ENCODE measurements at places on chromosomes 6 and 20.

GRCh38 chr6:13615792-13616120 lies 621 bp downstream of the NOL7 start:
- no peak for DNase-seq

DNA sequence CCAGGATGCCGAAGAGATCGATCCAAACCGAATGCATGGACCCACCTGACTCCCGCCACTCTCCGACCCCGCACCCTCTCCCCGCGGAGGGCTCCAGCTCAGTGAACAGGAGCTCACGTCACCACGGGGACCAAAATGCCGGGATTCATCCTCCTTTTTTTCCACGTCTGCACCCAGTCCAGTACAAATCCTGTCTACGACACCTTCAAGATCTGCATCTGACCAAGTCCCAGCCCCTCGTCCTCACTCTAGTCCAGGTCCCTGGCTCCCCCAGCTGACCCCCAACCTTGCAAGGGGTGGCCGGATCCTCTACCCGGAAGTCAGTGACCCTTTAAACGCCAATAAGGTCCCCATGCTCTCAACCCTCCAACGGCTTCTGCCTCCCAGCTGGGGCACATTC lies 92.8 kb upstream of the QKI start:
- DNase-seq: no peak

GRCh38 chr6:138849791-138850190 lies 53.9 kb downstream of the ECT2L start:
- no peak for DNase-seq

GRCh38 chr6:143260857-143261256 lies 189.6 kb downstream of the ADAT2 start:
- no peak for DNase-seq

- no peak for DNase-seq
These were observed at the start of gene MYCT1 for GRCh38 chr6:152697634-152698033. Gene MYCT1 (plus strand): TSS chr6:152697897. CDS start chr6:152697903, 6 bp downstream.
